ENCODE measurements at places on chromosomes 5 and 9.

DNA sequence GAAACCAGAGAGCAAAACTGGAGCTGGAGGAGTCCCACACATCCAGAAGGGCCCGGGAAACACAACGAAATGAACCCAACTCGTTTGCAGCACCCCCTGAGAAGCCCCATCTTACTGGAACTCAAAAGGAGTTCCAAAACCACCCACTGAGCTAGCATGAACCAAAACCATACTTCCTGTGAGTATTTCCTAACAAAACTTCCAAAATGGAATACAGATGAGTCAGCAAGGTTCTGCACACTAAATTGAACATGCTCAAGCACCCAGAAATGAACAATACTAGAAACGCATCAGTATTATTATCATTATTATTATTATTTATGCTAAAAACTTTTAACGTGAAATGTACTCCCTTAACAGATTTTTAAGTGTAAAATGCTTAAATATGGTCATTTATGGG is 8.0 kb upstream of the SPOCK1 start:
- DNase-seq = no peak

DNA sequence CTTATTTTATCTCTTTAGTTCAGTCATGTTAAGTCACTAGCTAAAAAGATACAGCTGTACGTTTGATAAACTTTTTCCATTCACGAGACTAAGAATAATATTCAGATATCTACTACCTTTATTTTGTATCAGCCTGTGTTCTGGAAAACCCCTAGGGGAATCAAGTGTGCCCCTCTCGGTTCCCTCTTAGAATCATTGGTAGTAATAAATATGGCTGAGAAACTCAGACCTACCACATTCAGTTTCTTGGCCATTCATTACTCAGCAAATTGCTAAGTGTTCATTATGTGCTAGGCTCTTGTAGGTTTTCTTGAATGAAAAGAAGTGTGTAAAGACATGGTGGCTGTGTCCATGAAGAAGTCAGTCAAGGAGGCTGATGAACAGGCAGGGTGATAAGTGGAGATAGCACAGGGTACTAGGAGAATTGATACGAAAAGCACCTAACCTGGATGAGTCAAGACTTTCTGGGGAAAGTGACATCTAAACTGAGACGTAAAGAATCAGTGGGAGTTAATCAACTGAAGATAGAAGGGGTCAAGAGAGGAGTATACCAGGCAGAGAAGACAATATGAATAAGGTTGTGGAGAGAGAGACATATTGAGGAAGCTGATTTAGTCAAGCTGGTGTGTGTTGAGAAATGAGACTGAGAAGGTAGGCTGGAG is 86.2 kb downstream of the CSNK1G3 start:
- DNase-seq = no peak

- DNase-seq = no peak
These were observed 16.6 kb upstream of the TGFBI start for GRCh38 chr5:136012041-136012804.

- DNase-seq = no peak
These were observed 96.1 kb downstream of the PDE8B start for GRCh38 chr5:77306531-77306930.

- DNase-seq = no peak
These were observed 135.6 kb upstream of the SMARCA2 start for GRCh38 chr9:1879501-1879900.

DNA sequence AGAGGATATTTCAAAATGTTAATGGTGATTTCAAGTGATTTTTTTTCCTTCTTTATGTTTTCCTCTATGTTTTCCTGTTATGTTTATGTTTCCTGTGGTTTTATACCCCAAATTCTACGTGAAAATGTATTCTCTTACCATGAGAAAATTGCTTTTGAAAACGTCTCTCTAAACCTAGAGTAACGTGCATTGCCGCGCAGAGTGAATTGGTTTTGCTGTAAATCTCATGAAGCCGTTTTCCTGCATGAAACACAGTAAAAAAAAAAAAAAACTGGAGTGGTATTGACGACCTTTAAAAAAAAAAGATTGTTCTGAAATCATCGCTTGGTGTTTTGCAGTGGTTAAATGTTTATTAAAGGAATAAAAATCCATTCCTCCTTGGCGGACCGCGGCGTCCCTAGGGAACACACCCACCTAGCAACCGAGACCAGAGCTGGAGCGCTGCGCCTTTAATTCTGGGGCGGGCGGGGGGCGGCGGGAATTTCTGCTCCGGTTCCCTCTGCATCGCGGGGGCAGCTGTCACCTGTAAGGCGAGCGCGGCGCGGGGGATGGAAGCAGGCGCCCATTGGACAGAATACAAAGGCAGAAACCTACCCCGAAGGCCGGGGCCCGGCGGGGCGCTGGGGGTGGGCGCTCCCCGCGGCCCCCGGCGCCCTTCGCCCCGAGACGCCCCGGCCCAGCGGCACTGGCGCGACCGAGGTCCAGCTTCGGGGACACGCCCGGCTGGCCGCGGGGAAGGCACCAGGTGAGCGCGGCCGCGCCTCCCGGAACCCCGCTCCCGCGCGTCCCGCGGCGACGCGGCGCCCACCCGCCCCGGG is at the start of gene SOWAHA:
TSS of gene SOWAHA (plus strand) at position 522 of the 818 bp plus-strand sequence. CDS start 320 bp downstream, outside the sequence.
- no peak for DNase-seq

DNA sequence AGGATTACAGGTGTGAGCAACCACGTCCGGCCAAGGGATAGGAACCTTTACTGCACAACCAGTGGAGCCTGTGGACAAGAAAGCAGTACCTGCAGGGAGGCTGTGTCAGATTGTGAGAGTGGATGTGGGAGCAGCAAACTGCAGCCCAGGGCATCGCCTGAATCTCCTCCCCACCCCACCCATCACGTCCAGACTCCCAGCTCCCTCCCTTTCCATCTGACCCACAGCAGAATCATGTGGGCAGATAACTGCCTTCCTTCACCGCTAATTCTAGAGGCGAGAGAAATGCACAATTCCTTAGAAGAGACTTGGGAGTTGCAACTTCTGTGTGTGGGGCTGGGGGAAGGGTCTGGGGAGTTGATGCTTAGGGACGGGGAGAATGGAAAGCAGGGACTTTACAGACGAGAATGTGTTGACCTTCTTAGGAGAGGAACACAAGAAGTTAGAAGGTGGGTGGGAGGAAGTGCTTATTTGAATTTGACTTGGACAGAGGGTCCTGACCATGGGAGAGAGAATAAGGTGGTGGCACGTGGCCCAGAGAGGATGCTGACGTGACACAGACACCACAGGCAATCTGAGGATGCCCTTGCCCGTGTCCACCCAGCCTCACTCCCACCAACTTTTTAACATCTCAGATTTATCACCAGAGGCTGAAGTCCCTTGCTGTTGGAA is 4.5 kb upstream of the LCP2 start:
- DNase-seq = no peak

- DNase-seq = no peak
These were observed 63.0 kb upstream of the SELENOP start for GRCh38 chr5:42874621-42875198.

DNA sequence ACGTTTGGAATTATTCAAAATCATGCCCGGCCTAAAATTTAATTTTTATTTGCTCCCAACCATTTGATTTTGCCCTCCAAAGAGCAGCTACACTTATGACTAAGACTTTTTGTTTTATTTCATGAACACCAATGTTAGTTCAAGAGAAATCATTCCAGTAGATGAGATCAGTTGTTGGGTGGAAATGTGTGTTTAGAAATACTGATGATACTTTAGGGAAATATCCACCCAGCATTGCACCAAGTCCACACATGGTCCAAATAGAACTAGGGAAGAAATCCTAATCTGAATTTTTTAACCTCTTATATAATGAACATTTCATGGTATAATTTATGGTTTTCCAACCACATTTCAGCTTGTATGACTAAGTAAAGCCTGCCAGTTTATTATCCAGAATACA is 28.3 kb upstream of the GOLPH3 start:
- DNase-seq = no peak

GRCh38 chr9:107737987-107738743 is 248.6 kb upstream of the KLF4 start:
- no peak for DNase-seq

- no peak for DNase-seq
These were observed 129.8 kb downstream of the GNAQ start for GRCh38 chr9:77901771-77902170.

- no peak for DNase-seq
These were observed 10.1 kb downstream of the ZFYVE16 start for GRCh38 chr5:80417973-80418372.

- no peak for DNase-seq
These were observed 101.0 kb upstream of the GABRG2 start for GRCh38 chr5:161966564-161966963.

DNA sequence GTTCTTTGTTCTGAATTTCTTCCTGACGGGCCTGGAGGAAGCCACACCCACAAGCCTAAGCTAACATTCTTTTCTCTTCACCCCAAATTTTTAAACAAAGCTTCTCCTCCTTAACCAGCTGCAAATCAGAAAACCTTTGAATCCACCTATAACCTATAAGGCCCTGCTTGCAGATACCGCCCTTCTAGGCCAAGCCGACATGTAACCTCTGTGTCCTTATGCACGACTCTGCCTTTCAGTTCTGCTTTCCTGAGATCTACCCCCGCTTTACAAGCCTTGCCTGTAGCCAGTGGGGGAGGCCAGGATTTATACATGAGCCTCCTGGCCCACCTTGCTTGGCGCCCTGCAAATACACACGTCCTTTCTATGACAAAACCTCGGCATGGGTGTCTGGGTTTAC is 19.3 kb downstream of the BRD9 start:
- DNase-seq = no peak

GRCh38 chr9:93906195-93906880 is 48.8 kb downstream of the BARX1 start:
- no peak for DNase-seq

DNA sequence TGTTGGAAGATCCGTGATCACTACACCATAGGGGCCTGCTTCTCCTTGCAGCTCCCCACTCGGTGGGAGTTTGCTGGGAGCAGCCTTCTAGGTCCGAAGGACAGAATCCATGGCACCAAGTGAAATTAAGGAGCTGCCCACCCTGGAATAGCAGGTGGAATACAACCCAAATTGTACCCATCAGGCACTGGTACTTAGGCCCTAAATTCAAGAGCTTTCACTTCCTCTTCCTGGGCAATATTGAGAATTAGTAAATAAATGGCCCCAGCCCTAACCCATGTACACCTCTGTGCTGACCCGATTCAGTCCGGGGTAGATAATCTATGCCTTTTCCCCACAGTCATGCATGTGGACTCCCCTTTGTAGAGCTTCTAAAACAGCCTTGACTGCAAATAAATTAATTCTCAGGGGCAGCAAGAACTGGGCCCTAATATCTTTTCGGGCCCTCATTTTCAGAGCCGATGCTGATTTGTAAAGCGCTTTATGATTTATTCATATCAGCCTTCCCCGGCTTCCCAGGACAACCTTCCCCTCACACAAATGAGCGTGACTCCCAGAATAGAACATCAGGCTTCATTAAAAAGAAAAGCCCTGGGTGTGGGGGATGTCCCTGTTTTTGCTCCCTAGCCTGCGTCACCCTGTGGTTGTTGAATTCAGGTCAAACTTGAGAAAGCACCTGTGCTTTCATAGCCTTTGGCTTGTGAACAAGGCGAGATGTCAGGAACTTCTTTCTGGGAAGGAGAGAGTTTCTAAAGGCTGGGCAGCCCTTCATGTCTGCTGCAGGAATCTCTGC is 126.1 kb upstream of the TBC1D2 start:
- no peak for DNase-seq

- DNase-seq = no peak
These were observed 21.5 kb downstream of the DCANP1 start for GRCh38 chr5:135425641-135426040.

GRCh38 chr9:88732128-88732527 is 197.2 kb downstream of the NXNL2 start:
- no peak for DNase-seq

DNA sequence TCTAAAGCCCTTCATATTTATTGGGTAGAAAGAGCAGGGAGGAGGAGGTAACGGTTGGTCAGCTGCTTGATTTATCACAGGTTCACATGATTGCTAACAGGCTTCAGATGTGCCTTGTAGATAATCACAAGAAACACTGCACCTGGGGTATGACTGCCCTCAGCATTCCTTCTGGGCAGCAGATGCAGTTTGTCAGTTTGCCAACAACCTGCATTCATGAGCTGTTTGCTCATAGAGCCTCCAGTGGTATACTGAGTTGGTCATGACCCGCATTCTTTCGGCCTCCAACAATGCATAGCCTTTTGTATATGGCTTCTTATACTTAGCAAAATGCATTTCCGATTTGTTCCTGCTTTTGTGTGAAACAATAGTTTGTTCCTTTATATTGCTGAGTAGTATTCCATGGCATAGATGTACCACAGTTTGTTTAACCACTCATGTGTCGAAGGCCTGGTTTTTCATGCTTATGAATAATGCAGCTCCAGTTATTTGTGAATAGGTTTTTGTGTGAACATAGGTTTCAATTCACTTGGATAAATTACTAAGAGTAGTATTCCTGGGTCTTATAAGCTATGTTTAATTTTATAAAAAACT is 83.6 kb downstream of the ARHGEF28 start:
- no peak for DNase-seq

DNA sequence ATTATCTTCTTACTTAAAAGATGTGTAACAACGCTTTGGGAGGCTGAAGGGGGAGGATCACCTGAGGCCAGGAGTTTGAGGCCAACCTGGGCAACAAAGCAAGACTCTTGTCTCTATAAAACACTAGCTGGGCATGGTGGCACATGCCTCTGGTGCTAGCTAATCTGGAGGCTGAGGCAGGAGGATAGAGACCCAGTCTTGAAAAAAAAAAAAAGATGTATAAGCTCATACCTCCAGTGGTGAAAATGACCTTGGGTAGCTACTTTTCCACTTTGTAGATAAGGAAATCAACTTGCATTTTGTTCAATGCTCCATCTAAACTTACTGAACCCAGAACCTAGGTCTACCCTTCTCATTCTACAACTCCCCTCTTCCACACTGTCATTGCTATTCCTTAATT is 16.6 kb downstream of the ARRDC3 start:
- no peak for DNase-seq

GRCh38 chr9:136088481-136088938 is 6.6 kb downstream of the NACC2 start:
- DNase-seq = no peak

DNA sequence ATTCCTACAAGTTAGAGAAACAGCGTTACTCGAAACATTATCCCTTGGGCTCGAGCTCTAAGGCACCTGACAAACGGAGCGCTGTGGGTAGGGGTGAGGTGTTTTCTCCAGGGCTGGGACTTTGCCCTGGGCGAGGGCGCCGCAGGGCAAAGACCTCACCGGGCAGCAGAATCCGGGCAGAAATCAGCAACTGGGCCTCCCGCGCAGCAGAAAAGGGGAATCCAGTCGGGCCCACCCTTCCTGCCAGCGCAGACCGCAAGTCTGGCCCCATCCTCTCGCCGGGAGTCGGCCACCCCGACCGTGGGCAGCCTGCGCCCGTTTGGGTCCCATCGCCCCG is 430 bp upstream of the MSH3 start:
- DNase-seq = no peak
